ENCODE measurements at places on chromosomes 12 and 14.
A peak's percentile ranks its signal among the peaks of the same experiment; 100 is the strongest.

DNA sequence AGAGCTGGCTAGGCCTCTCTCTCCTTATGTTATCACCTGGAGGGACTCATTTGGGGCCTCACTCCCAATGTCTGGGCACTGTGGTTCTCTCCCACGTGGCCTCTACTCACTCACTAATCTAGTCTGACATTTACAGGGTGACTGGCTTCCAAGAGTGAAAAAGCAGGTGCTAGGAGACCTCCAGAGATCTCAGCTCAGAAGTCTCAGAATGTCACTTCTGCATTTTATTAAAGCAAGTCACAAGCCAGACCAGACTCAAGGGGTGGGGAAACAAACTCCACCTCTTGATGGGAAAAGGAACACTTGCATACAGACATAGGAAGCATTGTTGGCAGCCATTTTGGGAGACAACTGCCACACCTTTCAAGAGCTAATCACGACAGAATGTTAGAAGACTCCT is 175.9 kb downstream of the MON2 start:
- DNase-seq, result no peak

DNA sequence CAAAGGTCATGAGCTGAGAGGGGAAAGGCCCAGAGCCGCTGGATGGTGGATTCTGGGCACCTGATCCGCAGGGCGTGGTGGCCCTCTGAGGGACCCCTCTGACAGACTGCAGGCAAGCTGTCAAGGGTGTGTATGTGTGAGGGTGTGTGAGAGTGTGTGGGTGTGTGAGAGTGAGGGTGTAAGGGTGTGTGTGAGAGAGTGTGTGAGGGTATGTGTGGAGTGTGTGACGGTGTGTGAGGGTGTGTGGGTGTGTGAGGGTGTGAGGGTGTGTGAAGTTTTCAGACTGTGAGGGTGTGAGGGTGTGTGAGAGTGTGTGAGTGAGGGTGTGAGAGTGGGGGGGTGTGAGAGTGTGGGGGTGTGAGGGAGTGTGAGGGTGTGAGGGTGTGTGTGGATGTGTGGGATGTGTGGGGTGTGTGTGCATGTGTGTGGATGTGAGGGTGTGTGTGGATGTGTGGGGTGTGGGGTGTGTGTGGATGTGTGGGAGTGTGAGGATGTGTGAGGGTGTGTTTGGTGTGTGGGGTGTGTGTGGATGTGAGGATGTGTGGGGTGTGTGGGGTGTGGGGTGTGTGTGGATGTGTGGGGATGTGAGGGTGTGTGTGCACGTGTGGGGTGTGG is 156.7 kb downstream of the TMEM121 start:
- DNase-seq, result peak; percentile 20

DNA sequence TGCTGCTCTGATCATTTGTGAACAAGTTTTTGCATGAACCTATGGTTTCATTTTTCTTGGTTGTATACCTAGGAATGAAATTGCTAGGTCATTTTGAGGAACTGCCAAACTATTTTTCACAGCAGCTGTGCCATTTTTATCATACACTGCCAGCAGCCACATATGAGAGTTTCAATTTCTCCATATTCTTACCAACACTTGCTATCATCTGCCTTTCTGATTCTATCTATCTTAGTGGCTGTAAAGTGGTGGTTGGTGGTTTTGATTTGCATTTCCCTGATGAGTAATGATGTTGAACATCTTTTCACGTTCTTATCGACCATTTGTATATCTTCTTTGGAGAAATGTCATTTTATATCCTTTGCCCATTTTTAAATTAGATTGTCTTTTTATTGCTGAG is 146.1 kb downstream of the C12orf75 start:
- no peak for DNase-seq

- DNase-seq, result no peak
Measured at GRCh38 chr14:68444449-68445168, 348.3 kb downstream of the ZFP36L1 start.

DNA sequence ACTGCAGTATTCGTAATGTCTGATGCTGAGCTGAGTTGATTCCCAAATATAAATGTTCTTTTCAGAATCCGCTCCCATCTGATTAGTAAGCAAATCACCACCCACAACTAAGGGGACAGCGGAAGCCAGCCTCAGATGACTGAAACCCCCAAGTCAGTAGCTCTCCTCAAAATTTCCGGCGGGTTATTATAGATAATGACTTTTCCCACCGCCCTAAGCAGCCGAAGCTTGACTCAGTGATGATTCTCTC is 469 bp upstream of the LRFN5 start:
- no peak for DNase-seq

DNA sequence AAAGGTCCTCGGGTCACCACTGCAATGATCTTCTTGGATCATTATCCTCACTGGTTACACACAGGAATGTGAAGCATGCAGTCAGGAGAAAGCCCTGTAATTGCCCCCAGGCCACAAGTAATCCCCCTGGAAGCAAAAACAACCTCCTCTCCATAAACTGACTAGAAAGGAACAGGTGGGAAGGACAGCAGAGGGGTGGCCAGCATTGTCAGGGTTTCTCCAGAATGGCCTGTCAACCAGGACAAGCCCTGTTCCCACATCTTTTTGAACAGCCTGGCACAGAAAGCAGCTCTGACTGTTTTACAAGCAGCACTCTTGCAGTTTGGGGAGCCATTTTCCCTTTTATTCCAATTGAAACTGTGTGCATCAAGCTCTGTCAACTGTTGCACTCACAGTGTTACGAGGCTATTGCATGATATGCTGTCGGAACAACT is 36.1 kb downstream of the TMCC3 start:
- no peak for DNase-seq

DNA sequence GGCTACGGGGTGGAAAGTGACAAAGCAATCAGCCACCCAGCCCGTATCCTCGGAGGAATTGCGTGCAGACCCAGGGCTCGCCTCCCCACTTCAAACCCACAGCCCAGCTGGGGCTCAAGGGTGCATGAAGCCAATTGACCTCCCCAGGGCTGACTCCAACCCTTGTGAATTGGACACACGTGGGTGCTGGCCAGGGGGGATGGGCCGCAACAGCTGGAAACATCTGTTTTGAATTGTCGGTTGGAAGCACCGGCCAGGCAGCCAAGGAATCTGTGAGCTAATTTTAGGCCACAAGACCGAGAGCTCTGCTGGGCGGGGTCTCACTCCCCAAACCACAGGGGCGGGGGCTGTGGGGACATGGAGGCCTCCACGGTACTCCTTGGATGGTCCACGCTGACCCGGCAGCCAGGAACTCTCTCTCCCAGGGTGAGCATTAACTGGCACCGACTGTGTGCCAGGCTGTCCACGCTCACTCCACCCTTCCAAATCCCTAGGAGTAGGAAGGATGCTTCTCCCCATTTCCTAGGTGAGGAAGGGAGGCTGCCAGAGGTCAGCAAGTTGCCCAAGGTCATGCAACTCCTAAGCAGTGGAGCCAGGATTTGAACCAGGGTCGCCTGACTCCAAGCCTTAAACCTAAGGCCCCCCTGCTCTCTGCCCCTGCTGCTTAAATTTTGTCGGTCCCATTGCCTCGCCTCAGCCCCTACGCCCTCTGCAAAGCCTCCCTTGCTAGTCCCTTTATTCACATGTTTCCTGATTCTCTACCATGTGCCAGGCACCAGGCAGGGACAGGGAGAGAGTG is 11.9 kb upstream of the TMEM119 start:
- DNase-seq, result no peak

GRCh38 chr12:15525441-15525840 is 203.1 kb downstream of the PTPRO start:
- no peak for DNase-seq

- no peak for DNase-seq
Measured at GRCh38 chr14:33573301-33573880, 377.5 kb downstream of the EGLN3 start.

GRCh38 chr12:80186727-80187217 is 87.4 kb downstream of the OTOGL start:
- no peak for DNase-seq

DNA sequence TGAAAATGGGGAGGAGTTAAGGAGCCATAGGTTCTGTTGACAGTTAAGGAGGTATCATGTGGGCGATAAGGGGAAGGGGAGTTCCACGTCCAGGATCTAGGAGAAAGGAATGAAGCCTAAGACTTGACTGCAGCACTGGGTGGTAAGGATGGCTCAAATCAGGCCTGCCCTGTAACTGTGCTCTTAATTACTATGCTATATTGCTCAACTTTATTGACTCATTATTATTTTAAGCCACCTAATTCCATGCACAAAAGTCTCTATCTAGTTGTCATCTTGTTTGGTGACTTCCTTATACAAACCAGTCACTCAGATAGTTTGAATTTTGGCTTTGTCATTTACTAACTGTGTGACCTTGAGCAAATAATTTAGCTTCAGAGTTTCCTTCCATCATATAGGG is 242.1 kb upstream of the ARHGAP5 start:
- DNase-seq, result no peak

- no peak for DNase-seq
Measured at GRCh38 chr12:63706336-63706735, 38.0 kb upstream of the DPY19L2 start.

- DNase-seq, result peak; percentile 33
Measured at GRCh38 chr14:104505085-104506074, 74.2 kb upstream of the C14orf180 start.

DNA sequence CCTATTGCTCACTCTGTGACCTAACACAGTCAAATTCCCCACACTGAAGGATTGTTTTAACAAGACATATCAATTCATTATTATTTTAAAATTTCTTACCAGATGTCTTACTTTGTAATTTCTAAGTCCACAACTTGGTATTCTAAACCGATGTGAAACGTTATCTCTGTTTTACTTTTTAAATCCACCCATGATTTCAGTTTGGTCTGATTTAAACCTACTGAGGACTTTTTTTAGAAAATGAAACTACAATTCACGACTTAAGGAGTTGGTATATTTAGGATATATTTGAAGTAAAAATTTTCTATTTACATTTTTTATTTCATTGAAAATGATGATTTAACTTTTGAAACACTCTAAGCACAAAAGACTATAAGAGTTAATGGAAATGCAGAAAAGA is 35.1 kb upstream of the GRIP1 start:
- DNase-seq, result no peak

GRCh38 chr12:87428701-87429277 is 600.4 kb downstream of the C12orf50 start:
- no peak for DNase-seq

- DNase-seq, result no peak
Measured at GRCh38 chr12:110224379-110225304, 56.4 kb upstream of the ATP2A2 start.

GRCh38 chr12:102571889-102572288 is 91.5 kb upstream of the IGF1 start:
- DNase-seq, result no peak

DNA sequence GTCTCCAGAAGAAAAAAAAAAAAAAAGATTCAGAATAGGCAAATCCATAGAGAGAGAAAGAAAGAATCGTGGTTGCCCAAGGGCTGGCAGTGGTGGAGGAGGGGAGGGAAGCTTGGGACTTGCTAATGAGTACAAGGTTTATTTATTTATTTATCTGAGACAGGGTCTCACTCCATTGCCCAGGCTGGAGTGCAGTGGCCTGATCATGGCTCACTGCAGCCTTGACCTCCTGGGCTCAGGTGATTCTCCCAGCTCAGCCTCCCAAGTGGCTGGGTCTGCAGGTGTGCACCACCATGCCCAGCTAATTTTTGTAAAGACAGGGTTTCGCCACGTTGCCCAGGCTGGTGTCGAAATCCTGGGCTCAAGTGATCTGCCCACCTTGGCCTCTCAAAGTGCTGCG is 9.7 kb upstream of the TNFRSF1A start:
- DNase-seq, result no peak

DNA sequence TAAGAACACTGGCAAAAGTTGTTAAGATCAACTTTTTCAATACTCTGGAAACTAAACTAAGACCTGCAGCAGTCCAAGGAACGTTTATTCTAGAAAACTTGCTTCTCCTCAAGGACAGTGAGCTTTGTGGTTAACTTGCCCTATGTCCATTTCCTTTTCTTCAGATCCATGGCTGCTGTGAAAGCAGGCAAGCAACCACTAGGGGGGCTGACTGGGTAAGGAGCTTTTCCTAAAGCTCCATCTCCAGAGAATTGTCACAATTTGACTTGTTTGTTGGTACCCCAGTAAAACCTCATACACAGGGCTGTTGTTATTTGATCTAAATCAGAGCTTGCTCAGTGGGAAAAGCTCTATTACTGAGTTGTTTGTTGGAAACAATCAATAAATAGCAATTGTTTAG is 10.1 kb upstream of the RPL10L start:
- DNase-seq, result no peak

GRCh38 chr14:105065280-105066228 is at the start of gene GPR132:
TSS of gene GPR132 (minus strand) at chr14:105065430. CDS start at chr14:105055420, 10,010 bp downstream.
- DNase-seq, result no peak

DNA sequence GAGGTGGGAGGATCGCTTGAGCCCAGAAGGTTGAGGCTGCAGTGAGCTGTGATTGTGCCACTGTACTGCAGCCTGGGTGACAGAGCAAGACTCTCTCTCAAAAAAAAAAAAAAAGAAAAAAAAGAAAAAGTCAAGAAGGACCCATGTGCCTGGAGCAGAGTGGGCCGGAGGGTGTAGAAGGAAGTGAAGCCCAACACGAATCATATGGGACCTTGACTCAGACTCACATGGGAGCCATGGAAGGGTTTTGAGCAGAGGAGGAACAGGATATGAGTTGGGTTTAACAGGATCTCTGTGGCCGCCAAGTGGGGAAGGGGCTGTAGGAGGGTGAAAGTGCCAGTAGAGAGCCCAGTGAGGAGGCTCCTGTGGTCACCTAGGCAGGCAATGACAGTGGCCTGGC is 165.4 kb downstream of the PHETA1 start:
- DNase-seq, result no peak

Data from mesenteric fat pad (tissue), 1 donor.